COLO829 (cell line): ENCODE measurements at places on chromosomes 2 and 18.

DNA sequence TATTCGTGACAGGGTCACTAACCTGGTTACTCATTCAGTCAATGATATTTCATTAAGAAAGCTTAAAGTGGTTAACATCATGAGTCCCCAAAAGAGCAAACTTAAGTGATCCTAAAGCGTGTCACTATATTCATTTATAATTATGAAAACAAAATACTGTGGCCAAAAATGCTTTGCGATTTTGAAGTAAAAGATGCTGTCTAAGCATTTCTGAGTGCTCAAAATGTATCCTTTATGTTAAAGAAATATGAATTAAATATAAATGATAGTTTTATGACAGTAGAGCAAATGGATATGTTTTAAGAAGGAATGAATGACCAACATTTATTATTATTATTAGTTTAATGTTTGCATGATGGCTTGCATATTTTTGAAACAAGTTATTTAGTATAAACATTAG, 72.6 kb upstream of the CDC42EP3 start:
- no peak for DNase-seq

GRCh38 chr2:70123051-70123828, 36.0 kb downstream of the PCBP1 start:
- DNase-seq: peak; percentile 47

DNA sequence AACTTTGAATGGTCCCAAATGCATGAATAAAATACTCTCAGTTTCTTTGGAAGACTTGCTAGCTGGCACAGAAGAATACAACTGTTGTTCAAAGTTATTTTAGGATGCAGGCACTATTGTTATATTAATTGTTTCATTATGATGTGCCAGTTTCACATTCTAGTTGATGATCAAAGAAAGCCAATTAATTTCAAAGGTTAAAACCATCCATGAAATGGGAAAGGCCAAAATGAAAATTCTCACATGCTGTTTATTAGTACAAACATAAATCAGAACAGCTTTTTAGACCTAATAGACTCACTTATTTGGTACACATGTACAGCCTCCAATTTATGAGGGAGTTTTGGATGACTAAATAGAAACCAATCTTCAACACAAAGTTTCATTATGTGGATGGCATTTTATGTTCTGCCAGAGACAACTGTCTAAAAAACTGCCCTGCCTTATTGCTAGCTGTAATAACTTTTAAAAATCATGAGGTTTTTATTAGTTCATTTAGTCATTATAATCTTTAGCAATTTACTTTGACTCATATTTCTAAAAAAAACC, 42.2 kb downstream of the RFTN2 start:
- no peak for DNase-seq

GRCh38 chr2:86468162-86469033, 27.2 kb downstream of the KDM3A start:
- DNase-seq: no peak

DNA sequence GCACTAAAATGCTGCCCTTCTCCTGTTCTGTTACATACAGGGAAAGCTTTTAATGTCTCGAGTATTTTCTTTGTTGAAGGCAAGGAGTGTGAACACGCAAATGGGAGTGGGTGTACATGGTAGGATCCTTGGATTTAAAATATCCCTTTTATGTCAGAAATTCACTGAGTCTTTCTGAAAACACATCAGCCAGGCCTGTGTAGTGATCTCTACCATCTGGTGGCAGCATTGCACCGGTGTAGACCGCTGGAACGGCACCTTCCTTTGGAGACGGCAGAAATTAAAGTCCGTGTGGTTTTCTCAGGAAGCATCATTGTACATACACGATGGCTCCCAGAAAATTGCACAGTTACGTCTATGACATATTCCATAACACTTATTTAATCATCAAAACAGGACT, 515.8 kb downstream of the GALR1 start:
- peak; percentile 13 for DNase-seq

- DNase-seq: no peak
These were observed 13.0 kb upstream of the RALB start for GRCh38 chr2:120239488-120240287.

DNA sequence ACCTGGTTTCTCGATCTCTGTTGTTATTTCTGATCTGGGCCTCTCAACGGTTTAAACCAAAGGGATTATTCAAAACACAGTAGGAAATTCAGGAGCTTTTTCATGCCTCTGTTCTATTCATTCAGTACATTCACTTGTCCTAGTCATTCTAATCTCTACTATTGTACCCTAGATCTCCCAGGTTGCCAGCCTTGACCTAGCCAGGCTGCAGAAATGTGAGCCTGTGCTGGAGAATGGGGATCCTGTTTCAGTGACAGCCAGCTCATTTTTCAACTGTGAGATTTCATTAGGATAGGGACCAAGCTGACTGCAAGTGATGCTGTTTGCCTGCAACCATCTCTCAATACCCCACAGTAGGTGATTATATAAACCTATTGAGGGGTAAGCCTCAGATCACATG, 186.2 kb downstream of the CMPK2 start:
- no peak for DNase-seq

DNA sequence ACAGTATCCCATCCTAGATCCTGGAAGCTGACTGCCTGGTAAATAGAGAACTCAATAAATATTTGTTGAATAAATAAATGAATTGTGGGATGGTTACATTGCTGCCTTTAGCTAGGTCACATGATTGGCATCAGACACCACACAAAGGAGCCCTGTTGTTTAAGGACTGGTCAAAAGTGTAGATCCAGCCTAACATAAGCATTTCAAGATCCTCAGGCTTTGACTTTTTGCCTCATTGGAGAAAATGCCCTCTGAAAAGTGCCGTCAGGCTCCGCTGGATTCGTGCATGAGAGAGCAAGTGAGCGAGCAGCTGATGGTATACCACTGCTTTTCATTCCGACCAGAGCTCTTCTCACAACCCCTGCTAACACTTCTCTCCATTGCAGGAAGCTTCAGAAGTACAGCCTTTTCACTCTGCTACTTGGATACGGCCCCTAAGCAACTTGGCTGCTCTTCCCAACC, 1.3 kb upstream of the ZNF24 start:
- peak; percentile 93 for DNase-seq

DNA sequence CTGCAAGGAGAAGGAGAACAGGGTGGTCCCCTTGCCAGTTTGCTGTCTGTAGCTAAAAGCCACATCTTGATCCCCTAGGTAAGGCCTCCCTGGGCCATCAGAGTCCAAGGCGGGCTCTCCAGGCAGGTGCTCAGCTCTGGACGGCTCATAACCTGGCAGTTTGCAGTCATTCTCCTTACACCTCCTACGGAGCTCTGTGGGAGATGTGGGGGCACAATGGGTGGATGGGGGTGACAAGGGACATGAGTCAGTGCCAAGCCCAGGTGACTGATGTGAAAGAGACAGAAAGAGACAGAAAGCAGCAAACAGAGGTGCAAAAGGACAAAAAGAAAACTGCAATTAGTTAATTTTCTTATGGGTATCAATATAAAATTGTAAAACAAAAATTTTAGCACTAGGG, 120.6 kb upstream of the ZBTB14 start:
- DNase-seq: no peak

- no peak for DNase-seq
These were observed 528.0 kb upstream of the TNP1 start for GRCh38 chr2:217387776-217388387.

- no peak for DNase-seq
These were observed 47.1 kb downstream of the ITGAV start for GRCh38 chr2:186636800-186637496.

DNA sequence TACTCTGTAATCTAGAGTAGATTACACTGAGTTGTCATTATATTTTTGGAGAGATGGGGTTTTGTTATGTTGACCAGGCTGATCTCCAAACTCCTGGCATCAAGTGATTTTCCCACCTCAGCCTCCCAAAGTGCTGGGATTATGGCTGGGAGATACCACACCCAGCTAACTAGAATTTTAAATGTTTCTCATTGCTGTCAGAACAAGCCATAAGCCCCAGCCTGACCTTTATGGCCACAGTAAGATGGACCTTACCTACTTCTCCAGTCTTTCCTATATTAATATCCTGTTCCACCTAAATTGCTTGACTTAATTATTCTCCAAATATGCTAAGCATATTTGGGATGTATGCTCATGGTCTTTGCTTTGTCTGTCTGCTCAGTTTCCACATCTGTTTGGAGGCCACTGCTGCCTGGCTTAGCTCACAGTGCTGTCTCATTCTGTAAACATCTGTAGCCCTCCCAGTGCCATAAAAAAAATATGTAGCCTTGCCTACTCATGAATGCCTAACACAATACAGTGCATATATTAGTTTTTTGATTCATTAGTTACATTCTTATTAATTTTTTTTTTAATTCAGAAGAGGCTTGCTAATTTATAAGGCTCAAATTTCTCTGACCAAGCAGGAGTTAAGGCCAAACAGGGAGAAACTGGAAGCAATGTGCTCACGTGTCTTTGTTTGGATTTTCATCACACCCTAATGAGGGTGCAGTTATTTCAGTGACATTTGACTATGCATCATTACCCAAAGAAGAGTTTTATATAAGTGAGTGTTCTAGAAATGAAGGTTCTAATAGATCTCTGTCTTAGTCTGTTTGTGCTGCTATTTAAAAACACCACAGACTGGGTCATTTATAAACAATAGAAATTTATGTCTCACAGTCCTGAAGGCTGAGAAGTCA, 45.3 kb upstream of the PSME4 start:
- no peak for DNase-seq

GRCh38 chr2:22497789-22498188, 887.2 kb upstream of the KLHL29 start:
- no peak for DNase-seq

GRCh38 chr2:174023591-174024523, 58.7 kb upstream of the SP3 start:
- DNase-seq: no peak

- DNase-seq: no peak
These were observed 67.2 kb upstream of the ACYP2 start for GRCh38 chr2:54048117-54048785.

DNA sequence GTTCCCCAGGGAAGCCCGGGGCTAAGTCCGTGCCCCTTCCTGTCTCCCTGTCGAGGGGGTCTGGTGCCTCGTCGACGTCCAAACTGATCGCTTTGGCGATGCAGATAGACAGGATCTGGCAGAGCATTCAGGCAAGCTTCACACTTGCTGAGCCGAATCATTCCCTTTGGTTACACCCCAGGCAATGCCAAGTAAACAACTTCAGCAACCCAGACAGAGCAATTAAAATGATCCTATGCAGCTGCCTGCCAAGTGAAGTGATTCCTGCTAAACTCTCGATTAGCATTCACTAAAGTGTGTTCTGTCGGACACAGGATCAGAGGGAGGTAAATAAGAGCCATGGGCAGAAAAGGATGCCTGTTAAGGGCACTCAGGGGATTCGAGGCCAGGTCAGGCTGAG, 108.2 kb upstream of the RAB12 start:
- no peak for DNase-seq

DNA sequence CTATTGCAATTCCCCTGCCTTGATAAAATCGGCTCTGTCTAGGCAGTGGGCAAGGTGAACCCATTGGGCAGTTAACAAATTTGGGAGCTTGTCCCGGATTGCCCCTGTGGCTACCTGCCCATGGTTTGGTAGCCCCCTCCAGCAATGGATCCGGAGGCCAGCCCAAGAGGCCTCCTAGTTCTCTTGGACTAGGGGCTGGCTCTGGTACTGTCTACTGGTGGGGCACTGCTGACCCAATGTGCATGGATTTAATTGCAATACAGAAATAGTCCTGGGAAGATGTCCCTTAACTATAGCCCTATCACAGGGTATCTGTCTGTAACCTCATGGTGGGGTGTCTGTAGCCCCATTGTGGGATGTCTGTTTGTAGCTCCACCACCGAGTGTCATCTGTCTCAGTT, 37.5 kb upstream of the SH3RF3 start:
- DNase-seq: no peak

- DNase-seq: no peak
These were observed 10.6 kb downstream of the HTRA2 start for GRCh38 chr2:74540291-74540690.

- no peak for DNase-seq
These were observed 135.4 kb downstream of the SETBP1 start for GRCh38 chr18:44816050-44816449.

DNA sequence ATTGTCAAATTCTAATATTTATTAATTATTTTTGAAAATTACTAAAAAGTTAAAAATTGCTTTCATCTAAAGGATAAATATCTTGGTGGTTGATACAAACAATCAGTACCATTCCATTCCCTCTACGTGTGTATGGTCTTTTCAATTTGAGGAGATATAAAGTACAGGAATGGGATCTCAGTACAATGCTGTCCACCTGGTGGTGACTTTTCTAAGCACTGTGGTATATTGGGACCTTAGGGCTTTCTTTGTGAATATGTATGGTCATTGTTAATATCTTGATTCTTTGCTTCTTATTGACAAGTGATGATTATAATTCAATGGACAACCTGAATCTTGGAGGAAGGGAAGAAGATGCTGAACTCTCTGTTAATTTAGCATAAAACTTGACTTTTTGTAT, 83.1 kb downstream of the NBEAL1 start:
- no peak for DNase-seq

DNA sequence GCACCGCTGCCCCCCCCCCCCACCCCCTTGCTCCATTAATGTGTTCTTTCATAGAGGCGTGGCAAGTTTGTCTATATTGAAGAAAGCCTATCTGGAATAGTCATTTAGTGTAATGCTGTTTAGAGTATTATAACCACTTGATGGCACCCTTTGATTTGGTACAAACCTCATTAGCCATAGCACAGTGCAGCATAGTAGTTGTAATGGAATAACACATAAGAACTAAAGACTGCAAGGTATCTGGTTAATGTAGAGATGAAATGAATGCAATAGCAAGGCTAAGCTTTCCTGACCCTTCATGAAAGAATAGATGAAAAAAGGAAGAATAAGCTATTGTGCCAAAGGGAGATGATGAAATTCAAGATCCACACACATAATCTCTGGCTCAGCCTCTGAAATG, 81.9 kb downstream of the EHBP1 start:
- peak; percentile 52 for DNase-seq

DNA sequence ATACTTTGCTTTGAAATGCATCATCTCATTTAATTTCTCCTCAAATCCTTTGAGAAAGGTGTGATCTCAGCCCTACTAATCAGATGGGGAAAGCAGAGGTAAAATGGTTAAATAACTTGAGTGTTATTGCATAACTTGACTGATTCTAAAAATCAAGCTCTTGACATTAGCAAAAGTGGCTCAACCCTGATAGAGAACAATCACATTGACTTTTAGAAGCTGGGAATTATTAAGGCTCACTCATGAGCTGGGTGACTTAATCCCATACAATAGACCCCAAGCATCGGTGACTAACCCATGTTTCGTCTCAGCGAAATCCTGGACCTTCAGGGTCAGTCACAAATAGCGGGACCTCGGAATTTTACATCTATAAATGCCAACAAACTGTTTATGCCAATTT, 378.9 kb downstream of the NBAS start:
- DNase-seq: no peak

- no peak for DNase-seq
These were observed 1093.5 kb downstream of the RPIA start for GRCh38 chr2:89784960-89785359.

- no peak for DNase-seq
These were observed 60.6 kb upstream of the DARS1 start for GRCh38 chr2:136045835-136046570.

DNA sequence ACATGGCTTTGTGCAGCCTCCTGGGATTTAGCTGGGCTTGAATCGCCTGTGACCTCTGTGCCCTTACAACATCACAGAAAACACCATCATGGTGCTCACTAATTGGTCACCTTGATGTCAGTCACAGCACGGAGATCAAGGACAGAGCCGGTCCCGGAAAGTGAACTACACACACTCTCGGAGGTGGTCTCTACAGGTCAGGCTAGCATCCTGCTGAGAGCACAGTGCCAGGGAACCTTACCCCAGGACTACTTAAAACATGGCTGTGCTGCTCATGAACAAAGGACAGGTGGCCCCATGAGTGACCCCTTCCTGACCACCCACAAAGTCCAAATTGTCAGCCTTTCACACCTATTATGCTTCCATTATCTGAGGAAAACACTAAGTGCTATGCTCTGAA, 1782.1 kb upstream of the CELF4 start:
- DNase-seq: no peak
